HCT116 (cell line): ENCODE measurements at places on chromosomes 11 and 22.

DNA sequence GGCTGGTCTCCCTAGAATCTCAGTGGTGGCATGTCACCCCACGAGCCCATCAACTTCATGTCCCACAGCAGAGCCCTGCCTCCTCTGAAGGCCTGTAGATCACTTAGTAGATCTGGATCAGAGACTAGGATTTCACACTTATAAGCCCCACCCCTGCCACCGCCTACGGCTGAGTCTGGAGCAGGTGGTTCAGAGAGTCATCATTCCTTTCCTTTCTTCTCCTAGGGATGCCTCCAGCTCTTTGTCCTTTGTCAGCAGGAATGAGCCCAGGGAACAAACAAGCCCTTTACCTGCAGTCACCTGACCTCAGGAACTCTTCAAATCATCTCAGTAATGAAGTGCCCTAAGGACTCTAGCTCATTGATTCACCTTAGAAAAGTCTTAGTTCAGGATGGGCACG, 37.8 kb downstream of the SCGB1A1 start:
- no peak overlapping the region for H3K4me3 ChIP-seq
- DNase-seq: no peak
- H3K27me3 ChIP-seq: no peaks in the 10 kb centered on the region
- no peaks in the 10 kb centered on the region for H3K36me3 ChIP-seq
- peaks cover 2% of the 10 kb centered on the region; the same call in 1 of the 2 replicates for H3K4me1 ChIP-seq
- no peak overlapping the region for H3K27ac ChIP-seq

DNA sequence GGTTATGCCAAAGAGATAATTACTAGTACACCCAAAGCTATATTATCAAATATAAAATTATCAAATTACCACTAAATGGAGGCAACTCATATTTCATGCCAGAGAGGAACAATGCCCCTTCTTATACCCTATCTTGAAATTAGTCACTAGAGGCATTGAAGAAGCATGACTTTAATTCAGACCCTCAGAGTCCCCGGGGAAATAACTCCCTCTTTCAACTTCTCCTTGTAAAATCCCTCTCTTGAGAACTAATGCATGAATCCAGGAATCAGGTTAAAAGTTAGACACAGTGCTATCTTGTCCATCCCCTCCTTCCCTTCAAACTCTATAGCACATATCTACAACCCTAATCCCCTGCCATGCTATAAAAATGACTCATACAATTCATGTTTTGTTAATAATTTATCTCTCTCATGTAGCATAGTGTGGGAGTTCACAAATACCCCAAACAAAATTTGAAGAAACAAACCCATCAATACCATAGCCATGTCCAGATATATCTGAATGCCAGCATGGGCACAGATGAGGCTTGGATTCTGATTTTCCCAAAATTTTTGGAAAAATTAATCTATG, 665.4 kb downstream of the KCNA4 start:
- H3K36me3 ChIP-seq: no peaks in the 10 kb centered on the region
- no peaks in the 10 kb centered on the region for H3K4me1 ChIP-seq
- no peaks in the 10 kb centered on the region for H3K27me3 ChIP-seq

GRCh38 chr11:86506235-86506634, 131.5 kb downstream of the CCDC81 start:
- no peak overlapping the region for H3K27ac ChIP-seq
- H3K27me3 ChIP-seq: no peaks in the 10 kb centered on the region
- H3K4me3 ChIP-seq: no peak overlapping the region
- H3K4me1 ChIP-seq: peaks cover 9% of the 10 kb centered on the region

DNA sequence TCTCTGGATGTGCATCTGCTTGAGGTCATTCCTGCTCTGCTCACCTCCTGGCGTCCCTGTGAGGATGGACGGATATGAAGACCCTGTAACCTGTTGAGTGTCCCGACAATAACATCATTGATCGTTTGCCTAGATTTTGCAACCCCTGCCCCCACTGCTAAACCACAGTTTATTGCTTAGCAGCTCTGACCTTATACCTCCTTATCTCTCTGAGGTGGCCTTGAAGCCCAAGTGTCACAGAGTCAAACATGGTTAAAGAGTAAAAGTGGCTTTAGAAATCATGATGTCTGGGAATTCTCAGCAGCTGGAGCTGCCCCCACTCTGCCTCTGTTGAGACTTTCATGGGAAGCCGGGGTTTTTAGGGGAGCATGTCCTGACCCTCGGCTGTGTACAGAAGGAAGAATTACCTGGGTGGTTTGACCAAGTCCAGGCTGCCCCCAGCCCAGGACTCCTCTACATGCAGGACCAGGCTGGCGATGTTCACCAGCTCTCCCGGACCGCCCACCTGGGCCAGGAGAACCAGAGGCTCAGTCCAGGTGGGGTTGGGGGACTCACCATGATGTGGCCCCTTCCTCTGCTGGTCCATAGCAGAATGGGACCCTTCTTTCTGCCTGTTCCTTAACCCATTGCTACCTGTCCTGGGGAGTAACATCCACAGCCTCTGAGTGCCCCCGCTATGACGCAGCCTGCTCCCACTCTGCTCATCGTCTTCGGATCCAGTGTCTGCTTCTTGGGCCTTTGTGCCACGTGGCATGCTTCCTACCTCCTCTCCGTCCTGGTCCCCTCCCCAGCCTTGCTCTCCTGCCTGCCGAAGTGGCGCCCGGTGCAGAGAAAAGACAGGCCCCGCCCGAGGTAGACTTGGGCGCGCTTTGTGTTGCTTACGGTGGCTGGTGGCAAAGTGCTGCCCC, 33.4 kb upstream of the FTH1 start:
- no peak overlapping the region for H3K27ac ChIP-seq
- DNase-seq: no peak
- no peak overlapping the region for H3K4me3 ChIP-seq
- no peaks in the 10 kb centered on the region for H3K36me3 ChIP-seq

- H3K36me3 ChIP-seq: no peaks in the 10 kb centered on the region
- H3K4me1 ChIP-seq: peaks cover 23% of the 10 kb centered on the region
- H3K27ac ChIP-seq: peak within 1 kb of the TSS; percentile 67
- no peaks in the 10 kb centered on the region for H3K27me3 ChIP-seq
- DNase-seq: no peak
These were observed at the start of gene ANO1 for GRCh38 chr11:70078095-70078780. TSS of gene ANO1 (plus strand) at chr11:70078317. CDS start at chr11:70078607, 290 bp downstream.

GRCh38 chr11:107598225-107599139, 7.5 kb downstream of the ELMOD1 start:
- no peak overlapping the region for H3K27ac ChIP-seq
- no peaks in the 10 kb centered on the region for H3K27me3 ChIP-seq
- DNase-seq: peak; percentile 26

- no peak for DNase-seq
- H3K4me3 ChIP-seq: no peak overlapping the region
- no peaks in the 10 kb centered on the region for H3K4me1 ChIP-seq
- H3K27me3 ChIP-seq: no peaks in the 10 kb centered on the region
- no peak overlapping the region for H3K27ac ChIP-seq
These were observed 31.9 kb downstream of the PPFIA1 start for GRCh38 chr11:70302419-70302752.

- H3K4me3 ChIP-seq: no peak overlapping the region
- H3K36me3 ChIP-seq: no peaks in the 10 kb centered on the region
- peaks cover 13% of the 10 kb centered on the region for H3K4me1 ChIP-seq
- DNase-seq: no peak
- H3K27me3 ChIP-seq: no peaks in the 10 kb centered on the region
These were observed 45.9 kb downstream of the ARHGAP32 start for GRCh38 chr11:129146191-129146590.
